ENCODE measurements at places on chromosomes 7 and 10.

- peak; percentile 73 for DNase-seq
Measured at GRCh38 chr10:63437116-63437949, 28.4 kb downstream of the JMJD1C start.

DNA sequence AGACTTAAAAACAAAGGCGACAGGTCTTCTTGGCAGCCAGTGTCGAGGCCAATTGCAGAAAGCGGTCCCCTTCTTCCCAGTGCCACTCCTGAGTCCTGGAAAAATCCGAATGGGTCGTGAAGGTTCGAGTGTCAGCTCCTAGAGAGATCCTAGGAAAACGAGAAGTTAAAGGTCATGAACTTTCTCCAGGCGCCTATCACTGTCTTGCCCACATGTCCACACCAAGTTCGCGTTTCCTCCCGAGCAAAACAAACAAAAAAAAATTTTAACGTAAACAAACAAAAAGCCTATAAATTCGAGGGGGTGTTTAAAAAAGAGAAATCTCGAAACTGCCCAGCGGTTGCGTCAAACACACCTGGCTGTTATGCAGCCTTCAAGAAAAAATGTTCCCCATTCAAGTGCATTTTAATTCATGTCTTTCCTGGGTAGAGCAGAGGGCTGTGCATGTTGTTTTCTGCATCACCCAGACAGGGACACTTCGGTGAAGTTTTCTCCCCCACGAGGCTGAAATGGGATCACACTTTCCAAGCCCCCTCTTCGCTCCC lies 1.5 kb downstream of the ARHGAP21 start:
- DNase-seq = peak; percentile 40

- DNase-seq = no peak
Measured at GRCh38 chr10:14612873-14613587, 161.7 kb downstream of the FAM107B start.

DNA sequence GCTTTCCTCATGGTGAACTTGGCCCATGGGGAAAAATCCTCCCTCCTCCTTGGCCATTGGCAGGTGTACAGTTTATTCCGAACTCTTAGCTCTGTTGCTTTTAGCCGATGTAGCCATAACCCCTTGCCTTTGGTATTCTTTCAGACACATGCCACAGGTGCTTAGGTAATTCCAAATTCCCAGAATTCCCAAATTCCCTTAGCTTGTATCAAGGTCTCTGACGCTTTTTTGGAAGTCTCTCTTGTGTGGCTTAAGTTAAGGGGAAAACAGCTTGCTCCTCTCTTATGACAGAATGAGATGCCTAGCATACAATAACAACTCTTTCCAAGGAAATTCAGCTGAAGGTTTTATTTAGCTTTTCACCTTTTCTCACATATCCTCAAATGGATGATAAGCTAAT lies 68.0 kb downstream of the SUGCT start:
- no peak for DNase-seq

DNA sequence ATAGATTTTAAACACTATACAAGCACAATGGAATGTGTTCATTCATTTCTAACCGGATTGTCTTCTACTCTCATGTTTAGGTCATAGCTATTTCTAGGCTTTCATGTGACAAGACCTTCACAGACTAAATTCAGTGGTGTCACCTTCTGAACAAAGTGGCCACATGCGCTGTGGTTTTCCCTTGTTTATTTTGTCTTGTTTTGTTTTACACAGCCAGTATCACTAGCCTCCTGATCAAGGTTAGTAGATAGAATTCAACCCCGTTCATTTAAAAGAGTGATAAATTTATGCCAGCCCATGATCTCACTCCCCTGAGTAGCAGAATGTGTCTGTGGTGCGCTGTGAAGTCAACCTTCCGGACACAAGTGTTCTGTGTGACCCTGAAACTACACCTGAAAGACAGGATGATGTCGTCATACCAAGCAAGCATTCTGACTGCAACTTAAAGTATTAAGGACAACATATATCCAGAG lies 209.1 kb downstream of the CREB5 start:
- DNase-seq = no peak

DNA sequence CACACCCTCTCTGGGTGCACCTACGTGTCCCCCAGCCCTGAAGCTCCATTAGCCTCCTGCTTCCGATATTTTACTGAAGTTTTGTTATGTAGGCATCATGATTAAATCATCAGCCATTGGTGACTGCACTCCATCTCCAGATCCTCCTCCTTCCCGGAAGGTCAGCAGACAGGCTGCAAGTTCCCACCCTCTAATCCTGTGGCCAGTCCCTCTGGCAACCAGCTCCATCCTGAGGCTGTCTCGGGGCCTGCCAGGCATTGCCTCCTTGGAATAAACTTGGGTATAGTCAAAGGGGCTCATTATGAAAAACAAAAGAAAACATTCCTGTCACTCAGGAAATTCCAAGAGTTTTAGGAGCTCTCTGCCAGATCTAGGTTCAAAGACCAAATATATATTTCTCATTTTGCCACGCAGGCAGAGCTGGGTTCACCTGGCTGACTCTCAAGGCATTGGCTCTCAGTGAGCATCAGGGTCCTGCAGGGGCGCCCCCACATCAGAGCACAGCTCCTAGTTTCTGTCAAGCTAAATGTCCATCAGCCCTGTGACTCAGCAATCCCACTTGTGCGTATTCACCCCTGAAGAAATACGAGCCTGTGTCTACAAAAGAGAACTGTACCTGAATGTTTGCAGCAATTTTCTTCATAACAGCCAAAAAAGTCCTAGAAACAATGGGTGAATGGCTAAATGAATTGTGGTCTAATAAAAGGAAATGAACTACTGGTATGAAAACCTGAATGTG lies 27.4 kb upstream of the TMEM72 start:
- no peak for DNase-seq

DNA sequence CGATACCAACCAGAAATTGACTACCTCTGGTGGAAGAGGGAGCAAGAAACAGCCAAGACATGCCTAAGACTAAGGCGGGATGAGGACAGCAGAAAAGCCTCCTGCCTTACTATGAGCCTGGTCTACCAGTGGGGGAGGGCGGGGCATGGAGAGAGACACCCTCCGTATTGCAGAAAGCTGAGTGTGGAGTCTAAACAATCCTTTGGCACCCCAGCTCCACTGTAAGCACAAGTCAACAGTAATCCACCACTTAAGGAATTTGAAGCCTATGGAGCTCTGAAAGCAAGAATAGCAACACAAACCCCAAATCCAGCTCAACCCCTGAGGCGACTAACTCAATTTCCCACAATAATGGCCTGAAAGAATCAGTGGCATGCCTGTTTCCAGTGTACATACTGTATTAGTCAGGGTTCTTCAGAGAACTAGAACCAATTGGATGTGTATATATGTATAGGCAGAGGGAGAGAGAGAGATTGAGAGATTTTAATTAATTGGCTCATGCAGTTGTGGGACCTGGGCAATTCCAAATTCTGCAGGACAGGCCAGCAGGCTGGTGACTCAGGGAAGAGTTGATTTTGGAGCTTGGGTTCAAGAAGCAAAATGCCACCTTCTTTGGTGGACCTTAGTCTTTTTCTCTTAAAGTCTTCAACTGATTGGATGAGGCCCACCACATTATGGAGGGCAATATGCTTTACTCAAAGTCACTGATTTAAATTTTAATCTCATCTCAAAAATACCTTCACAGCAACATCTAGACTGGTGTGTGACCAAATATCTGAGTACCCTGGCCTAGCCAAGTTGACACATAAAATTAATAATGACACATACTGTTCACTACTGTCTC lies 13.5 kb downstream of the PPIF start:
- no peak for DNase-seq

GRCh38 chr10:11448190-11448544 lies 163.3 kb downstream of the USP6NL start:
- DNase-seq = no peak

DNA sequence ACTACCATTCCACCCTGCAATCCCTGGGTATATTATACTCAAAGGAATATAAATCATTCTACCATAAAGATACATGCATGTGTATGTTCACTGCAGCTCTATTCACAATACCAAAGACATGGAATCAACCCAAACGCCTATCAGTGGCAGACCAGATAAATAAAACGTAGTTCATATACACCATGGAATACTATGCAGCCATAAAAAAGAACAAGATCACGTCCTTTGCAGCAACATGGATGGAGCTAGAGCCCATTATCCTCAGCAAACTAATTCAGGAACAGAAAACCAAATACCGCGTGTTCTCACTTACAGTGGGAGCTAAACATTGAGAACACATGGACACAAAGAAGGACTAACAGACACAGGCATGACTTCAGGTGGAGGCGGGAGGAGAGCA lies 138.3 kb downstream of the DYNC2I1 start:
- DNase-seq = no peak

DNA sequence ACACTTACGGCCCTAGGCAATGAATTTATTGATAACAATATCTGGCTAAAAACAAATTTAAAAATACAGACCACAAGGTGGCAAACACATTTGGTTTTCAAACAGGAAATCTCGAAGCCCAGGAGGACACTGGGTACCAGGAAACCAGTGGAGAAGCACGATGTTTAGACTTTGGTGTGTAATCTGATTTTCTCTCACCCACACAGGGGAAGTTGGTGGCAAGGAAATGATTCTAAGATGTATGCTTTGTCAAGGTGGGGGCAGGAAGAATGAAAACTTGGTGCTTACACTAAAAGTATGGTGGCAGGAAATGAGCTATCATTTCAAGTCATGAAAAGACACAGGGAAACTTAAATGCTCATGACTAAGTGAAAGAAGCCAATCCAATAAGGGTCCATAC lies 113.2 kb upstream of the ANKRD1 start:
- DNase-seq = no peak

DNA sequence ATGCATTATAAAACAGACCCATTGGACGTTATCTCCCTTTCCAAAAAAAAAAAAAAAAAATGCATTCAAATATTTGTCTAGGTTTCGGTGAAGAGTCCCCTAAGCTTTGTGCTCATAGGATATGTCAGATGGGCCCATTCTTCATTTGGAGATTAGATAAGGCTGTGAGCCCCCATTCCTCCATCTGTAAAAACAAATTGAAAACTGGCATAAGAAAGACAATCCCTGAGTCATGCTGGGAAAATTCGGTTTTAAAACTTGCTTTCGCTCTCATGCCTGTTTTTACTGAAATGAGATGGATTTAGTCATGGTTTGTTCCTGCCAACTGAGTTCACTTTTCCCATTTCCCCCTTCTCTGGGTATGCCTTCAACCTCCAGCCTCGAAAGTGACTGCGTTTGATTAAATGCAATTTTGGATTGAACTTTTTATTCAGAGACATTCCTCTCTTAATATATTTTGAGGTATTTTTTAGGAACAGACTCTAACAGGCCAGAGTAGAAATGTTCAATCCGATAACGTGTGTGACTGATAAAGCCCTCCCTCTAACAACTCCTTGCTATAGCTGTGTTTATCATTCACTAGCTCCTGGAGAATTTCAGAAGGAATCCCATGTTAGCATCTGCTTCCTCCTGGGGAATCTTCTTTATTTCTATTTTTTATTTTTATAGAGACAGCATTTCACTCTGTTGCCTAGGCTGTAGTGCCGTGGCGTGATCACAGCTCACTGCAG lies 190.9 kb upstream of the LYZL2 start:
- peak; percentile 94 for DNase-seq

DNA sequence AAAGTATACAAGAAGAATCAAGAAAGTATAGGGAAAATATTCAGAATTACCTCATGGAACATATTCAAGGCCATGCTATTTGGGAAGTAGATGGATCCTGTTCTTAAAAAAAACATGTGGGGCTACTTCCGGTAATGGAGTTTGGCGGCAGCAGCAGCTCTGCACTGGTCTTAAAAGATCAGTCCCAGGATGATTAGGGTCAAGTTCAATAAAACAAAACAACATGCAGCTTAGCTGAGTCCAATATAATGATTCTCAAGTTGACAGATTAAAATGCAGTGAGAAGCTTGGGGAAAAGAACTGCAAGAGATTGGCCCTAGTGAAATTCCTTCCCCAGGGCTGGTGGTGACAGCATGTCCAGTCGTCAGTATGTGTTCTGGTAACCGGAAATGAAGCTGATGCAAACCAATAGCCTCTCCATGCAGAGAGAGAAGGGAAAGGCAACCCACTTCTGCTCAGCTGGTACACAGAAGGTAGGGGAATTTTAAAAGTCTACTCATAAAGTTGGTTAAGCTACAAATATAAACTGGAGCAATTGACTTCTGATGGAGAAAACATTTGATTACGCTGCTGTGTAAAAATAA lies 305.1 kb upstream of the IMMP2L start:
- no peak for DNase-seq

GRCh38 chr7:157271991-157272324 lies 64.8 kb upstream of the DNAJB6 start:
- DNase-seq = peak; percentile 100

- DNase-seq = peak; percentile 40
Measured at GRCh38 chr10:25175527-25176420, 973 bp downstream of the GPR158 start.

DNA sequence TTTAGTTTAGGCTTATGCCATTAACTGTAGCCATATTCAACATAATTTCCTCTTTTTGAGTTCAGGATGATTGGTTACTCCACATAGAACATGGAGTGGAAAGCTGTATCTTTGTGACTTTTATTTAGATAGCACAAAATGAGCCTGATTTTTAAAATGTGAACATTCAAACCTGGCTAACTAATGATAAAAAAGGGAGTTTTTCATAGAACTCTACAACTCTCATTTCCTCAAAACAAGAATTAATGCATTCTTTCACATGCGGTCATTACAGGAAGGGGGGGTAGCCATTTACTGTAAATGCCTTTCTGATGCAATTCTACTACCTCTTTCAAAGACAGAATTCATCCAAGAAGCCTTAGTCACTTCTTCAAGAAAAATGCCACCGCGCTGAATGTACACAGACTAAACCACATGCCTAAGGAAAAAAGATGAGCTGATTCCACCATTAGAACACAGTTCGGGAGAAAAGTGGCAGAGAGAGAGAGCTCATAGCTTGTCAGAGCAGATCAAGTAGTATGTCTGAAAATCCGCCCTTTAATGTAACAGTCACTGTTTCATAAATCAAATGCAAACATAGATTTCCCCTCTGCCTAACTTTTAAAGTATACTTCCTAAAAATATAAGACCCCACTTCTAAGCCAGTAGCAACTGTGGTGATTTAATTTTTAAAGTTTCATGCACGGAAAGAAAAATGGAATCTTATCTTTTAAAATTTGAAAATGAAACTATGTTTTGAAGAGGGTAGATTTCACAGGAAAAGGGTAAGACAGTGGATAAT lies 226.4 kb upstream of the KLF14 start:
- peak; percentile 99 for DNase-seq

DNA sequence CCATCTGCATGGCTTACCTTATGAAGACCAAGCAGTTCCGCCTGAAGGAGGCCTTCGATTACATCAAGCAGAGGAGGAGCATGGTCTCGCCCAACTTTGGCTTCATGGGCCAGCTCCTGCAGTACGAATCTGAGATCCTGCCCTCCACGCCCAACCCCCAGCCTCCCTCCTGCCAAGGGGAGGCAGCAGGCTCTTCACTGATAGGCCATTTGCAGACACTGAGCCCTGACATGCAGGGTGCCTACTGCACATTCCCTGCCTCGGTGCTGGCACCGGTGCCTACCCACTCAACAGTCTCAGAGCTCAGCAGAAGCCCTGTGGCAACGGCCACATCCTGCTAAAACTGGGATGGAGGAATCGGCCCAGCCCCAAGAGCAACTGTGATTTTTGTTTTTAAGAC lies 12.4 kb downstream of the DUSP5 start:
- no peak for DNase-seq

- DNase-seq = peak; percentile 14
Measured at GRCh38 chr7:87474533-87475358, 734 bp downstream of the ABCB4 start.

- no peak for DNase-seq
Measured at GRCh38 chr7:1713502-1714484, 43.7 kb downstream of the ELFN1 start.
